A172 (cell line): ENCODE measurements at places on chromosomes 3 and 15. TPM values are rescaled to one million over a fixed set of nuclear protein-coding genes. Genes with fewer than 3 reads are reported as not detected.

Gene MANF
- total RNA-seq, result 128 and 156 TPM in 2 replicates

Gene MITF
- 22.9 and 25.6 TPM in 2 replicates for total RNA-seq

Gene ZBTB47
- total RNA-seq, result 16.7 and 17.9 TPM in 2 replicates

Gene SNX22
- total RNA-seq, result 0.78 and 1.3 TPM in 2 replicates

Gene EID1
- 301 and 330 TPM in 2 replicates for total RNA-seq

Gene SPINK8
- total RNA-seq, result not detected in 2 replicates

Gene GPR160
- 1.9 and 2.7 TPM in 2 replicates for total RNA-seq

Gene PLA2G4F
- not detected in 2 replicates for total RNA-seq

Gene WDR72
- total RNA-seq, result not detected in 2 replicates

Gene TRIM71
- total RNA-seq, result under 0.01 and 0.05 TPM in 2 replicates

Gene GABRR3
- total RNA-seq, result not detected in 2 replicates

- DNase-seq, result no peak
Observed at GRCh38 chr3:158395421-158395820, 175.6 kb upstream of the MLF1 start.

GRCh38 chr3:16307832-16308531, 43.0 kb downstream of the OXNAD1 start:
- no peak for DNase-seq

DNA sequence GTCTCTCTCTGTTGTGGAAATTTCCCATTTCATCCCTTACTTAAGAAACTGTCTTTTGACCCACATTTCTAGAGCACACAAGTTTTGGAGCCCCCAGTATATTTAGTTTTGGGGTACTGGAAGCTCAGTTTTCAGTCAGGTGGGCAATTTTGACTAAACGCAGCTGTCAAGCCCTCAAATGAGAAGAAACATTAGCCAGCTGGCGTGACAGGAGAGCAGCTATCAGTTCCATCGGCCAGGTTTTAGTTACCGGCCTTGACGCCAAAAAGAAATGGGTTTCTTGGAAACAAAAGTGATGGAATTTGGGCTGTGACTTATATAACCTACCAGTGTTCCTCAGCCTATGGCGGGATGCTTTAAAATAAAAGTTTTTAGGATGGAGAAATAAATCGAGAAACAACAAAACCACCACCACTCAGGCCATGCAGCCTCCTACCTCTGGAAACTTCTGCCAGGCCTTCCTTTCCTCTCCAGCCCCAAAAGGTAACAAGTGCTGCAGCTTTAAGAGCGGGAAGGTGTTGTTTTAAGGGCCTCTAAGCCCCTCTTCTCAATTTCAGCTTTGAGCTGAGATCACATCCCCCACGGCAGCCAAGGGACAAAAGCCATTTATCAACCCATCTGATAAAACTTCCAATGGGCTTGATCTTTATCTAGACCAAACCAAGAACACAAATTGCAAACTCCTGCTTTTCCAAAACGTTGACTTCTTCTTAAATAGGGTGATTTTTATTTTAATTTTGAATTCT, 18.3 kb downstream of the RGMA start:
- DNase-seq, result no peak

DNA sequence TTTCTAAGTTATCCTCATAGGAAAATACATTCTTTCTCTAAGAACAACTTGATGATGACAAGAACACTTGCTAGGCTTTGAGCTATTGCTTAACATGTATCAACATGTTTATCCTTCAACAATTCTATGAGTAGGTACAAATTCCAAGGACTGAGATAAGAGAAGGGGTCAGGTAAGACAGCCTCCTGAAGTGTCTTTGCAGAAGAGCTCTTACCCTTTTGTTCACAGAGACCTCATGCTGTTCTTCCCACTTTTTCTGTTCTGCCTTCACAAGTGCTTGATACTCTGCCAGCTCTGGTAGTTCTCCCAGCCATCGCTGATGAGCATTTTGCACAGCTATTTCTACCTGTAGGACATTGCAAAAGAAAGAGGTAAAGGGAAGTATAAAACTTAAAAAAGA, 50.9 kb downstream of the CEP152 start:
- no peak for DNase-seq

DNA sequence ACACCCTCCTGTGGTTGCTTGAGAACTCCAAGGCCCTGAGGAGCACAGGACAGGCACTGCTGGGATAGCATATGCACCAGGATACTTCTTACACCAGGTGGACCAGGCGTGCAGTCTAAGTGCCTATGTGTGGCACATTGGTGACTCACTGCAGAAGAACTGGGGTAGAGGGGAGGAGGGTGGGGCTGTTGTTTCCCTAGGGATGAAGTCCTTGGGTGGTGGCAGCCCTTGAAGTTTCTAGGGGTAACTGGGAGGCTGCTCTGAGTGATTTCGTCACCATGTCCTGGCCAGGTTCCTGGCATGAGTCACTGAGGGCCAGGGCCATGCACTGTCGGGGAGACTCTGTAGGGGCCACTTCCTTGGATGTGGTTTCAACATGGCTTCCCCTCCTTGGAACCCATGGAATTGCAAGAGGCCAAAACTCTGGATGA, 15.9 kb downstream of the MYZAP start:
- peak; percentile 94 for DNase-seq

GRCh38 chr3:114892880-114893279, 254.2 kb downstream of the ZBTB20 start:
- no peak for DNase-seq

DNA sequence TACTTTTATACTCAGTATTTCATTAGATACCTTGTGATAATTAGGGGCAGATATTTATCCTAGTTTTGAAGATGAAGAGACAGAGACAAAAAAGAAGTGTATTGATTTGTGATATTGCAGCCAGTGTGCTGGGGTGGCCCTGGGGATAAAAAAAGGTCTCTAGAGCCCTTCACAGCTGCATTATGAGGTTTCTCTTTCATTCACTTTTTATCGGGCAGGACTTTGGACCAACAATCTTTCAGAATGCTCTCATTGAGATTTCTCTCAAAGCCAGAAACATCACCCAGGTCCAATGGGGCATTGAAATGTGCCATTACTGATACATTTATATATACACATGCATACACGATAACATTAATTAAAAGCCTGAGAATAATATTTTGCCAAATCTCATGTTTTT, 20.5 kb upstream of the SELENOT start:
- DNase-seq, result no peak

DNA sequence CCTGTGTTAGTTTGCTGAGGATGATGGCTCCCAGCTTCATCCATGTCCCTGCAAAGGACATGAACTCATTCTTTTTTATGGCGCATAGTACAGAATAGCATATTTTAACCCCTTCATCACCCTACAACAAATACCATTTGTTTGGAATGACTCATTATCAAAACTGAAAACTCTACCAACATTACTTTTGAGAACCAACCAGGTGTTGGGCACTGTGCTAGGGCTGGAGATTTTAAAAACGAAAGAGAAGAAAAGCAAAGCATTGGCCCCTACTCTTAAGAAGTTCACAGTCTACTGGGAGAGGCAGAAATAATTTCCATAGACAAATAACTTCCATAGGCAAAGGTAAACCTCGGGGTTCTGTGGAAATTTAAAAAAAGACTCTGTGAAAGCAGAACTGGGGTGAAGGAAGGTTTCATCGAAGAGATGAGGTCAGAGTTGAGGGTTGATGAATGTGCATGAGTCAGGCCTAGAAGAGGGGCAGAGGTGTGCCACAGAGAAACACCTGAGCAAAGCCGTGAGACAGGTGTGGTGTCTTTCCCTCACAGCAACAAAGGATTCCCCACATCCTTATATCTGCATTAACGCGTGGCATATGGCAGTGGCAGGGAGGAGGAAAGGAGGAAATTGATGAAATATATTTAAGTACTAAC, 51.0 kb downstream of the MCF2L2 start:
- DNase-seq, result no peak

DNA sequence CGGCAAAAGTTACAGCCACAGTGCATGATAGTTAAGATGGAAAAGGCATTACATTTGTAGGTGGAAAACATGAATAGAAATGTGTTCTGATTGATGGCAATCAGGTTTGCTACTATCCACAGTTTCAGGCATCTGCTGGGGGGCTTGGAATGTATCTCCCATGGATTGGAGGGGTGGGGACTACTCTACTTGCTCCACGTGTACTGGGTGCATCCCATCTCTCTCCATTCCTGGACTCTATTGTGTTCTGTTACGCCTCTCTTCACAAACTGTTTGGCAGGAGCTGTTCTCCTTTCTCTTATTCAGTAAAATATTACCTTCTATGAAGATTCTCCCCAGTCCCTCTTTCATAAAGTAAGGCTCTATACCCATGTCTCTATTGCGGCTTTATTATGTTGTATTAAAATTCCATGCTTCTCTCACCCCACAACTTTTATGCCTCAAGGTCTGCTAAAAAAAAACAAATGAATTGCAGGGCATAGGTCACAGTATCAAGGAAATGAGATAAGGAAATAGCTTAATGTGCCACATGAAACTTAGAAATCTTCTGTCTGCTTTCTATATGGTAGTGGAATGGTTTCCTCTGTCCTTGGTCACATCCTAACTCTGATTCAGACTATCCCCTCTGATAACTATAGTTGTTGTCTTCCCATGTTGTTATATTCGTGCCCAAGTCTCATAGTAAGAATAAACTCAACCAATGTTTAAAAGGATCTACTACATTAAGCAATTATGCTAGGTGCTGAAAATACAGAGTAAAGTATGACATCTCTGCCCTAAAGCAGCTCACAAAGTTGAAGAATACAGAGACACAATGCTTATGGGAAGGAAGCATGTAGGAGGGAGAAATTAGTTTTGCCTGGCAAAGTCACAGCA, 43.2 kb downstream of the LRRFIP2 start:
- DNase-seq, result no peak
